ENCODE measurements at places on chromosomes 1 and 21.

DNA sequence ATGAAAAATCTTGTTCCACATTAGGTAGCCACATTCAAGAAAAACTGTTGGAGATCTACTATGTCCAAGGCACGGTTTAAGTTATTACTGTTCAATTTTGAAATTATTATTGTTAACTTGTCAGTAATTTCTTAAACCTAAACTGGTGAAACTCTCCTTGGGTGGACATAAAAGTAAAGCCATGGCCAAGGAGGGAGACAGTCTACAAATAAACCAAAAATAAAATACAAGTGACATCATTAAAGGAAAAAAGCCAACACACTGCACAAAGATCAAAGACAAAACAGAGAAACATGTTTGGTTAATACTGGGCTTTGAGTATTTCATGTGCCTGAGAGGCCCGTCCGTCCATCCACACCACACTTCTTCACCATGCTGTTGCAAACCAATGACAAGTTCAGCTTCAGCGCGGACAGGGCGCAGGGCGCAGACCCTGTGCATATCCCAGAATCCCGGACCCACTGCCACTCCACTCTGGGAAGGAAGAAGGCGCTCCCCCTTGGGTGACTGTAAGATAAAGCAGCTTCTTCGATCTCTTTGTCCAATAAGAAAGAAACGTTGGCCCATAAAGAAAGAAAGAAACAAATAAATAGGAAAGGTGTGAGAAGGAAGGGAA lies 918 bp upstream of the RASAL2 start:
- no peak for DNase-seq

GRCh38 chr1:177571485-177572076 lies 398.3 kb downstream of the SEC16B start:
- no peak for DNase-seq

DNA sequence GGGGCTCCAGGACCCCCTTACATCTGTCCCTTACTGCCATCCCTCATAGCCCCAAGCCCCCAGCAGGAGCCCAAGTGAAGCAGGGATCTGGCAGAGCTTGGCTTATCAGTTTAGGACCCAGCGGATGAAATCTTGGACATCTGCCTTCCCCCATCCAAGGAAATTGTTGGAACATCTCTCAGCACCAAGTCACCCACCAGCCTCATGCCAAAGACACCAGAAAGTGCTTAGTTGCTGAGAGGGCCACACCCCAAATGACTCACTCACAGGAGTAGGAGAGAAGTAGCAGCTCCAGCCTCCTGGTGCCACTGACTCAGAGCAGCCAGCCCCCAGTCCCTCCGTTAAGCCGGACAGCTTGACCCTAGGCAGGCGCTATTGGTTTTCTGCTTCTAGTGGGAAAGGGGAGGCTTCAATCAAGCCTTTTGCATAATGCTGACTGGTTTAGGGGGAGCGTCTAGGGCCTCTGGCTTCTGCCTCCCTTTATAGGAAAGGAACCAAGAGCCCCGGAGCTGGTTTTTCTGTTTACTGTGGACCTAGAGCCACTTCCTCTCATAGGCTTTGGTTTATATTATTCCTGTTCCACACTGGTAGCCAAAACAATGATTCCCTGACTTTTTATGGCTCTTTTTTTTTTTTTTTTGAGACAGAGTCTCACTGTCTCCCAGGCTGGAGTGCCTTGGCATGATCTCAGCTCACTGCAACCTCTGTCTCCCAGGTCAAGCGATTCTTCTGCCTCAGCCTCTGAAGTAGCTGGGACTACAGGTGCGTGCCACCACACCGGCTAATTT lies 114.2 kb upstream of the IPO9 start:
- peak; percentile 99 for DNase-seq

- DNase-seq: no peak
Measured at GRCh38 chr1:81559662-81560350, 240.9 kb upstream of the ADGRL2 start.

GRCh38 chr21:45396620-45396995 lies 8.4 kb upstream of the COL18A1 start:
- DNase-seq: no peak

DNA sequence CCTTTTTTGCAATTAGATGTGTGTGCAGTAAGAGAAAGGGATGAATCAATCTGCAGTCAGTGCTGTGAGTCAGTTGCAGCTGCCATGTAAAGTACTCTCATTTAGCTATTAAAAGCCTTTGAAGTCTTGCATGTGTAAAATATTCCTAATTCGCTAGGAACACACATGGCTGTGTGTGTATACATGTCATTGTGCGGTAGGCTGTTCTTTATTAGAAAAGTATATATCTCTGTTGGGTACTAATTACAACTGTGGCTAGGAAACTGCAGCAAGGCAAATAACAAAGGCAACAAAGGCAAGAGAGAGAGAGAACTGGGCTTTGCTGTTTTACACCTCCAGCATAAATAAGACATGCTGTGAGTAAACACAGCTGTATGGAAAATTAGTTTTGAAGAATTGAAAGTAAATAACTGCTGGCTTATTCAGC lies 41.7 kb downstream of the EPB41 start:
- no peak for DNase-seq

GRCh38 chr1:39398278-39399021 lies 93.0 kb upstream of the BMP8A start:
- peak; percentile 94 for DNase-seq

DNA sequence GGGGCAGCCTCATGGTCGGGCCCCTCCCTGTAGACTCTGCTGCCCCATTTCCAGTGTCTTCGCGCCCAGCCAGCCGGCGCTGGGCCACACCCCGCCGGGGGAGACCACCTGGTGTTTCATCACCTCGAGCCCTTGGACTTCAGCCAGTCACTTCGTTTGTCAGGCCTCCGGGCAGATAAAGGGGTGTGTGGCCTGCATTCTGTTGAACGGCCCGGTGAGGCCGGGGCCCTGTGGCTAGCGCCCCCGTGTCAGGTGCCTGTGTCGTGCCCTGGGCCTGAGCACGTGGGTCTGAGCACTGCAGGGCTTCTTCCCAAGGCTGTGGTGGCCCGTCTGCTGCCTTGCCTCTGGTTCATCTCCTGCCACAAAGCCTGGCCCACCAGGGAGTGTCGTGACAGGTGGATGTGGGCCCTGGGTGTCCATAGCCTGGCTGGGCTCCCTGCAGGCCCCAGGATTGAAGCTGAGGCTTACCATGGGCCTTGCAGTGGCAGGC lies 65.2 kb upstream of the DIP2A start:
- no peak for DNase-seq

DNA sequence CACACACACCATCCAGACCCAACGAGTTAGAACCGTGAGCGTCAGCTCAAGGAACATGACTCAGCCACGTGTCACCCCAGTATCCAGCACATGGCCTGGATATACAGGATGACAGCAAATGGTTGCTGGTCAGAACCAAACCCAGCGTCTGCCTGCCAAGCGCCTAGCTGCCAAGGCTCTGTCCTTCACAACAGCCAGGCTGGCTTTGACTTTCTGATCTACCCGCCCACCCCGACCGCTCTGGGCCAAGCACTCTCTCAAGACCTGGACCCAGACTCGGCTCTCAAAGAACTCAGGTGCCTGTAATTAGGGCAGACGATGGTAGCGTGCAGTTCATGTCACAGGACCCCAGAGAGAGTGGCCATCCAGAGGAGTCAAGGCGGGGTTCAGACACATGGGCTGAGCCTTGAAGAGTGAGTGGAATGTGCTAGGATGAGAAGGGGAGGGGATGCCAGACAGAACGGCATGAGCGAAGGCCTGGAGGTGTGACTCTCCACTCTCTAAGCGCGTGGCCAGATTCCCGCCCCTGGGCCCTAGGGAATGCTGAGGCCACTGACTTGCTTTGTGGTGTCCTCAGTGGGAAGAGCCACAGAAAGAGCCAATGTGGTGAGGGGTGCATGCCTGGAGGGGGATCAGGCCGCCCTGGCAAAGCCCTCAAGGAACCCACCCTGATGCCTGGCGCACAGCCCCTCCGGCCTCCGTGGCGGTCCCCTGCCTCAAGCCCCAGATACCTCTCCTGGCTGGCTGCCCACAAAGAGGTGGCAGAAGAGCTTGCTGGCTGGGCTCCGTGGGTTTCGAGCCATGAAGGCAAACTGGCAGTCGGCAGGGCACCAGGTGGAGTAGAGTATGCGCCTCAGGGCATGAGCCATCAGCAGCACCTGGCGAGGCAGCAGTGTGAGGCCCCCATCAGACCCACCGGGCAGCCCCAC lies 7.0 kb downstream of the SH2D5 start:
- no peak for DNase-seq

DNA sequence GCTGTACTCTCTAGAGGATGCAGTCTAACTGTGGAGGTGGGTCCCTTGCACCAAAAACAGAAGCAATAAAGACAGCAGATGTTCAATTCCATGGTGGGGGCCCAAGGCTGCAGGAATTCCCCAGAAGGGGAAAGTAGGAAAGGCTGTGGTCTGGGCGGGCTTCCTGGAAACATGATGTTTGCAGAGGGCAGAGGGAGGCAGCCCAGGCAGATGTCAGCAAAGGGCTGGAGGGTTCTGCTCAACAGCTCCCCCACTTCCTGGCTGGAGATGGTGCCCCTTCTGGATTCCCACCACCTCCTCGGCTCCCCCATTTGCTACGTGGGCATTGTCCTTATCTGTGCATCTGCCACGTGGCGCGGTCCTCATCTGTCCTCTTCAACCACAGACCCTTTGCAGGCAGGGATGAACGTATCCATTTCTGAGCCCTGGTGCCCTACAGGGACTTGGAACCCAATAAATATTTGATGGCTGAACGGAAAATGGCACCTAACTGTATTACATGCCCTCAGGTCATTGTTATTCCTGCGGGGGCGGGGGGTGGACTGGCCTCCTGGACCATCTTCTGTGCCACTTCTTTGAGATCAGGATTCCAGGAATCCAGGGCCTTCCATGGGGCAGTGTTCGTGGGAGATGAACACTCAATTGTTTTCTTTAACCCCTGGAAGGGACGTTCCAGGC lies 8.4 kb upstream of the GUCA2B start:
- no peak for DNase-seq

GRCh38 chr1:9086796-9087195 lies 17.4 kb upstream of the SLC2A5 start:
- DNase-seq: no peak
